RPMI7951 (cell line): ENCODE measurements at places on chromosomes 7 and 10. TPM values are rescaled to one million over a fixed set of nuclear protein-coding genes. Genes with fewer than 3 reads are reported as not detected.

DNA sequence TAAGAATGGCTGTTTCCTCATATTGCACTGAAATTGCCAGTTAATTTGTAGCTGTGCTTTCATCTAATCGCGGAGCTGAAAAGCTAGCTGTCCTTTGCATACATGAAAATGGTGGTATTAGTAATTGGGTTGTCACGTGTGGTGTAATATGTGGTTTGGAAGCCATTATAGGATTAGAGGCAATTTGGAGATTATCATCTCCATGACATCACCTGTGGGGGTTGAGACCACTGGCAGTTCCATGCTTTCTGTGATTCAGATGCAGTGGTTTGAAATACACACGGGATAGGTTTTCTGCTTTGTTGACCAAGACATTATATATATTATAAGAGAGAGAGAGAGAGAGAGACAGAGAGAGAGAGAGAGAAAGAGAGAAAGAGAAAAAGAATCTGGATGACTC, 180.8 kb downstream of the RAB11FIP2 start:
- DNase-seq: no peak

CCDC7 gene
- total RNA-seq: 3.8 and 9.4 TPM in 2 replicates

PNLIP gene
- total RNA-seq: not detected in 2 replicates

GRCh38 chr7:6392712-6393666, 54.8 kb downstream of the DAGLB start:
- peak; percentile 94 for DNase-seq

MLLT10 gene
- total RNA-seq: 31.2 and 42.1 TPM in 2 replicates

RPA3 gene
- total RNA-seq: 167 and 175 TPM in 2 replicates

GRCh38 chr7:111647881-111648280, 85.6 kb upstream of the IMMP2L start:
- DNase-seq: no peak

- DNase-seq: no peak
These were observed 8.3 kb downstream of the AEBP1 start for GRCh38 chr7:44112231-44112996.

GIMAP7 gene
- not detected in 2 replicates for total RNA-seq
